ENCODE measurements at places on chromosomes 1 and 21. TPM values are rescaled to one million over a fixed set of nuclear protein-coding genes. Genes with fewer than 3 reads are reported as not detected.

The SYDE2 gene
- 6.6 TPM for total RNA-seq

The OPRD1 gene
- not detected for total RNA-seq

The CHRM3 gene
- total RNA-seq, result 2.6 TPM

The RBM8A gene
- 141 TPM for total RNA-seq

The LPAR3 gene
- total RNA-seq, result not detected

The CELSR2 gene
- total RNA-seq, result 0.80 TPM

The CFAP74 gene
- not detected for total RNA-seq

The TNFSF4 gene
- total RNA-seq, result 33.5 TPM

The CA6 gene
- total RNA-seq, result not detected

The YRDC gene
- 17.8 TPM for total RNA-seq

The TRNP1 gene
- 10.8 TPM for total RNA-seq

The AMY2B gene
- total RNA-seq, result 1.6 TPM

The ANKRD35 gene
- 0.14 TPM for total RNA-seq

The CIART gene
- 1.1 TPM for total RNA-seq

The DMBX1 gene
- total RNA-seq, result not detected

The SERBP1 gene
- 450 TPM for total RNA-seq

The S100A3 gene
- 0.79 TPM for total RNA-seq

The LCE1A gene
- total RNA-seq, result not detected

The TDRD5 gene
- not detected for total RNA-seq

The CYP4B1 gene
- total RNA-seq, result not detected

The S100A5 gene
- not detected for total RNA-seq

The DNAI4 gene
- 2.1 TPM for total RNA-seq

The CLCA4 gene
- not detected for total RNA-seq

The MEX3A gene
- 8.3 TPM for total RNA-seq

The SLFNL1 gene
- 0.27 TPM for total RNA-seq

The KCNC4 gene
- total RNA-seq, result 13.6 TPM

Measured in thoracic aorta endothelial cell (primary cell).